Daoy (cell line): ENCODE measurements at places on chromosomes 12 and 14.

- no peak for DNase-seq
Measured at GRCh38 chr12:39852346-39852745, 232.7 kb upstream of the ABCD2 start.

DNA sequence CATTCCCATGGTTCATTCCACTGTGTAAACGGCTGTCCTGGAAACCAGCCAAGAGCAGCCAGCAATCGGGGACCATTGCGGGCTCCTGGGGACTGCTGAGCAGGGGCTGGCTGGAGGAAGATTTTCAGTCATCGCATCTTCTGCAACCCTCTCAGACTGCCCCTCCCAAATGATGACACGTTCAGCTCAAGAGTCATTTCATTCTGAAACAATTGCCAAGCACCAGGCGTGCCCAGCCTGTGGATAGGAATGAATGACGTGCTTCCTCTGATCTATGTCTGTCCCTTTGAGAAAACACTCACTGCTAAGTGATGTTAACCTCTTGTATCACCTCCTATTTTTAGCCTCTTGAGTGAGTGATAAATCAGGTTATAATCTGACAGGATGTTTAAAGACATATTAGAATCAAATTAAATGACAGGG lies 62.0 kb downstream of the NDUFA12 start:
- DNase-seq: peak; percentile 62

DNA sequence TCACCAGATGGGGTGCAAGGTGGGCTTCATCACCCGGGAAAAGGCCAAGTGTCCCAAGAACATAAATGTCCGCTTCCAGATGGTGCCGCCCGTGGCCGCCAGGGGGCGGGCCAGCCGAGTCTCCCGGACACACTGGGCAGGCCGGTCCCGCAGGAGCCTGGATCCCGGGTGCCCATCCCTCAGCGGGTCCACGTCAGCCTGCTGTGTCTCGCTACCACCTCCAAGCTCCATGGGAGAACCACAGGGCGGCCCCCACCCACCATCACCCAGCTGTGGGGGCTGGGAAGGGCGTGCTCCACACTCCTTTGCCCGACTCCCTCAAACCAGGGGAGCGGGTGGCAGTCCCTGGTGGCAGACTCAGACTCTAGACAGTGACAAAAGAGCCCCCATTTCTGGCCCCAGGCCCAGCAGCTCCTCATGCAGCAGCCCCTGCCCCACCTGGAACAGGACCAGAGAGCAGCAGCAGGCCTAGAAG lies 22.0 kb upstream of the NUDT14 start:
- DNase-seq: peak; percentile 75

- DNase-seq: peak; percentile 72
Measured at GRCh38 chr12:75658901-75659823, 147.8 kb upstream of the KRR1 start.

DNA sequence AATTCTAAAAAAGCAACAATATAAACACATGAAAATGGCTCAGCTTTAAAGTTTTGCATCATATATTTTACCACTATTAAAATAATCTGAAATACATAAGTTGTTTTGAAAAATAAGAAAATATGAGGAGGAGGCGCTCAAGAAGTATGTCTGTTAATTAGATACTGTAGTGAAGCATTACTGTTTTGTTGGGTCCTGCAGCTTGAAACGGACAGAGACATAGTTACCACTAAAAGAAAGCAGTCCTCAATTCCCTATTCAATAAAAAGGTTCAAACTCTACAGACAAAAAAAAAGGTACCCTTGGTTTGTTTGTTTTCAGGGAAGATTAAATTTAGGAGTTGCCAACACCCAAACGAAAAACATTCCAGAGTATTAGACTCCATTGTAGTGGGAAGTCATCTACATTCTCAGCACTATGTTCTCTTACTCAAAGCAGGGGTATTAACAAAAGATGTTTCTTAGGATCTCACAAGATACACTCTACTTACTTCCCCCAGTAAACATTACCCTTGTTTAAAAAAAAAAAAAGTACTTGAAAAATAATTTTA lies 3.0 kb downstream of the PAWR start:
- DNase-seq: no peak

- DNase-seq: no peak
Measured at GRCh38 chr14:50013198-50013918, 103.0 kb downstream of the VCPKMT start.

DNA sequence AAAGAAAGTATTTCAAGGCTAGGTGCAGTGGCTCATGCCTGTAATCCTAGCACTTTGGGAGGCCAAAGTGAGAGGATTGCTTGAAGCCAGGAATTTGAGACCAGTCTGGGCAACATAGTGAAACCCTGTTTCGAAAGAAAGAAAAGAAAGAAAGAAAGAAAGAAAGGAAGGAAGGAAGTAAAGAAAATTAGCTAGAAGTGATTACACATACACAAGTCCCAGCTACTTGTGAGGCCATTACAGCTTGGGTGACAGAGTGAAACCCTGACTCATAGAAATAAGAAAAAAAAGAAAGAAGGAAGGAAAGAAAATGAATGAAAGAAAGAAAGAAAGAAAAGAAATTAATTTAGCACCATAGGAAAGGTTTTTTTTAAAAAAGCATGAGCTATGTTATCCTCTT lies 33.3 kb upstream of the PPP1CC start:
- no peak for DNase-seq

GRCh38 chr14:68688872-68689371 lies 103.9 kb downstream of the ZFP36L1 start:
- DNase-seq: peak; percentile 55

DNA sequence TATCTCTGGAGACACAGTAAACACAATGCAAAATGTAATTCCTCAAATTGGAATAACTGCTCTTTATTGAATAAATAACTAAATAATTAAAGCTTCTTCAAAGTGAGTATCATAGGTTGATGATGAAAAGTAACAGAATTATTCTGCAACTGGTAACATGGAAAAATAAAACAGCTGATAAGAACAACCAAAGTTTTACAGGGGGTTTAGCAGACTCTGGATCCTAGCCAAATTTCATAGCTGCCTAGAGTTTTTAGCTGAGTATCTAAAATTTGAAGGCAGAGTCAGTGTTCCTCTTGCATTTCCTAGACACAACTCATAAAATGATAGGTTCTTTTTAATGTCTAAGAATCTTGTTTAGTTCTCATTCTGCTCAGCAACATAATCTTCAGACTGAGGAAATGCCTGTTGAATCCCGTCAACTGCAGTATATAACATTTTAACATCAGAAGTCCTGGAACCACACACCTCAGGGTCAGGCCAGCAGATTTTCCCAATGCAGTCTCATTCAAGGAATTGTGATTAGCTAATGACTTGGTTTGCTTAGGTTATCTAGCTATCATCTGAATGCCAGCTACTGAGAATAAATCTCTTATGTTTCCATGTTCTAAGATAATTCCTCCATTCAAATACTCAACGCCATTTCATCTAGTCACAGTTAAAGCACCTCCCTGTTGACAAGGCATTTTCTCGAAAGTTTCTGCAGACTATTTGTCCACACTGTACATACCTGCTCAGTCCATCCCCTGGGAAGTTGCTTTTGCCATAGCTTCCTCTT lies 411.6 kb downstream of the BCAT1 start:
- no peak for DNase-seq
